ENCODE measurements at places on chromosomes 16 and 17.

- DNase-seq = no peak
Observed at GRCh38 chr17:50220811-50221210, 19.4 kb upstream of the COL1A1 start.

DNA sequence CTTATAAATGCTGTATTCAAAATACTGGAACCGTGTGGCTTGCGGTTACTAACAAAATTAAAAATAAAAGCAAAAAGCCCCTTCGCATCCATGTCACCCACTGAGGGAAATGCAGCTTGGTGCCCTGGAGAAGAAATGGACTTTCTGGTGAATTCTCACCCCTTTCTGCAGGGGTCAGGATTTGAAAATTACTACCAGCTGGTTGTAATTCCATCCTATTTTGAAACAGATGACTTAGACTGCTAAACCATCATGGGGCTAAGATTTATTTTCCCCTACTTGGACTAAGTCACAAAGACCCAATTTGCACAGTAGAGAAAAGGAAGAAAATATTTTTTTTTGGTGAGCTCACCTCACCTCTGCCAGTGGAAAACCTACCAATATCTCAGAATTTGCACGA, 111.4 kb upstream of the MYOCD start:
- peak; percentile 75 for DNase-seq

- peak; percentile 94 for DNase-seq
Observed at GRCh38 chr16:64952177-64952576, 169.7 kb downstream of the CDH11 start.

- DNase-seq = no peak
Observed at GRCh38 chr16:47722046-47722445, 260.9 kb downstream of the PHKB start.

DNA sequence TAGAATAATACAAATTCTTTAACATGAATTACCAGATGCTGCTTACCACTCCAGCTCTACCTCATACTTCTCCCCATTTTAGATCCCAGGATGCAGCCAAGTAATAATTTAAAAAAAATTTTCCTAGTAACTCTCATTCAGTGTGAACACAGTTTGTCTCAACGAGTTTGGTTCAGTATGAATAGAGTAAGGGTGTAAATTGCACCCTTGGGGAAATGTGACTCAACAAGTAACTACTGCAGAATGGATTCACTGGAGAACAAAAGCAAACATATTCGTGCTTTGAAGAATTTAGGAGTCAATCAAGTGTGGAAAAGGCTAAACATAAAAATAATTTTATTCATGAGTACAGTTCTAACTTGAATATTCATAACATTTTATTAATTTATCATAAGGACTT, 23.0 kb downstream of the KCNJ16 start:
- no peak for DNase-seq

GRCh38 chr17:15411384-15412198, 55.8 kb downstream of the CDRT4 start:
- no peak for DNase-seq

DNA sequence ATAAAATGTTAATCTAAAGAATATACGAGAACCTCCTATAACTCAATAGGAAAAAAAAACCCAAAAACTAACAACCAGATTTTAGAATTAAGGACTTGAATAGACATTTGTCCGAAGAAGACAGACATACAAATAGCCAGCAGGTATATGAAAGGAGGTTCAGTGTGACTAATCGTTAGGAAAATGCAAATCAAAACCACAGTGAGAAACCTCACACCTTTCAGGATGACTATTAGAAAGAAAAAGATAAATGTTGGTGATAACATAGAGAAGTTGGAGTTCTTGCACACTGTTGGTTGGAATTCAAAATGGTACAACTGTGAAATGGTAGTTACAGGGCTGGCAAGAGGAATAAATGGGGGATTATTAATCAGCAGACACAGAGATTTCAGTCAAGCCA, 339.0 kb downstream of the TMEM114 start:
- no peak for DNase-seq

DNA sequence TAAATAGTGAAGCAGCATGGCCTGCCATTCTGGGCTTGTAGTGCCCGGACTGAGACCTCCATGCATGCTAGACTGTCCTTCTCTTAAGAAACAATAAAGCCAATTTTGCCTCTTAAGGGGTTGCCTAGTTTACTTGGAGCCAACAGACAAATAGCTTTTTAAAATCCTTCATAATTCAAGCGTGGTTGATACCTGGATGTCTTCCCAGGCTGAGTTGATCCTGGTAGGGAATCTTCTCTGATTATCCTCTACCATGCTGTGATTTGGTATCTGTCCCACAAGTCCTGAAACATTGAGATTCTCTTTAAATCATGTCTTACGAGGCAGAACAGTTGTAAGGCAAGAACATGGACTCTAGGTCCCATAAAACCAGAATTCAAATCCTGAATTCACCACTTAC, 359.6 kb upstream of the CCL2 start:
- DNase-seq = no peak

DNA sequence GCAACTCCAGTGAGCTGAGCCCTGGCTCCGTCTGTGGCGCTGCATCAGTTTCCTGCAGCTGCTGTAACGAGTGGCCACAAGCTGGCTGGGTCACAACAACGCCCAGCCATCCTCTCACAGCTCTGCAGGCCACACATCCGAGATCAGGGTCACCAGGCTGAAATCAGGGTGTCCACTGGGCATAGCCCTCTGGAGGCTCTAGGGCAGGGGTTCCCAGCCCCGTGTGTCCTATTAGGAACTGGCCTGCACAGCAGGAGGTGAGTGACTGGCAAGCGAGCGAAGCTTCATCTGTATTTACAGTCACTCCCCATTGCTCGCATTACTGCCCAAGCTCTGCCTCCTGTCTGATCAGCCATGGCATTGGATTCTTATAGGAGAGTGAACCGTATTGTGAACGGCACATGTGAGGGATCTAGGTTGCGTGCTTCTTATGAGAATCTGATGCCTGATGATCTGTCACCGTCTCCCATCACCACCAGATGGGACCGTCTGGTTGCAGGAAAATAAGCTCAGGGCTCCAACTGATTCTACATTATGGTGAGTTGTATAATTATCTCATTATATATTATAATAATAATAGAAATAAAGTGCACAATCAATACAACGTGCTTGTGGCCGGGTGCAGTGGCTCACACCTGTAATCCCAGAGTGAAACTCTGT, 176.5 kb downstream of the SEC14L1 start:
- no peak for DNase-seq

DNA sequence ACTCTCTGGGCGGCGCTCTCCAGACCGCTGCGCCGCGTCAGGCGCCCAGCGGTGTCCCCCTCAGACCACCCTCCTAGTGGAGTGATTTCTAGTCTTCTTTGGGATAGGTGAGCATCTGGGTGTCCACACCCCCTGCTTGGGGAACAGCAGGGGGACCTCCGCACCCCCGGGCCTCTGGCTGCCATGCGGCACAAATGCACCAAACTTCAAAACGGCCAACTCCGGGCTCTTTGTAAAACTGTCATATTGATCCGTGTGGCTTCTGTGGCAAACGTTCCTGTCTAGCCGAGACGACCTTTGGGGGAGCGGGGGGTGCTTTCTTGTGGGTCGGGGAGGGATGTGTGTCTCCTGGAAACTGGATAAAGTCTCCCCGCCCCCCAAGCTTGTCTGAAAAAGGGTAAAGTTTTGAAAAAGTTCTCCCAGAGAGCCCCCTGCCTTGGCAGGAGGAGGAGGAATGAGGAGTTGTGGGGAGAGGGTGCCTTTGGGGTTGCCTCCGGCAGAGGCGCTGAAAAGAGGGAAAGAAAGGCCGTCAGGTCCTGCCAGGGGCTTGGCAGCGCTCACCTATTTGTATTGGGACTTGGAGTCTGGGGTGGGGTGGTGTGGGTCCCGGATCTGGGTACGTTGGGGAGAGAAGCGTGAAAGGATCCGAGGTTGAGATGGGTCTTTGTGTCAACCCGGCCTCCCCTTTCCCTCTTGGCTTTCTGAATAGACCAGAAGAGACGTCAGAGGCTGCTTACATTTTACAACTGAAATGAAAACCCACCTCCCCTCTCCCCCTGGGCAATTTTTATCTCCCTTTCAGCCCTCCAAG, 2.2 kb upstream of the CHD3 start:
- peak; percentile 61 for DNase-seq

- no peak for DNase-seq
Observed at GRCh38 chr17:32512328-32512727, 25.5 kb downstream of the CDK5R1 start.

DNA sequence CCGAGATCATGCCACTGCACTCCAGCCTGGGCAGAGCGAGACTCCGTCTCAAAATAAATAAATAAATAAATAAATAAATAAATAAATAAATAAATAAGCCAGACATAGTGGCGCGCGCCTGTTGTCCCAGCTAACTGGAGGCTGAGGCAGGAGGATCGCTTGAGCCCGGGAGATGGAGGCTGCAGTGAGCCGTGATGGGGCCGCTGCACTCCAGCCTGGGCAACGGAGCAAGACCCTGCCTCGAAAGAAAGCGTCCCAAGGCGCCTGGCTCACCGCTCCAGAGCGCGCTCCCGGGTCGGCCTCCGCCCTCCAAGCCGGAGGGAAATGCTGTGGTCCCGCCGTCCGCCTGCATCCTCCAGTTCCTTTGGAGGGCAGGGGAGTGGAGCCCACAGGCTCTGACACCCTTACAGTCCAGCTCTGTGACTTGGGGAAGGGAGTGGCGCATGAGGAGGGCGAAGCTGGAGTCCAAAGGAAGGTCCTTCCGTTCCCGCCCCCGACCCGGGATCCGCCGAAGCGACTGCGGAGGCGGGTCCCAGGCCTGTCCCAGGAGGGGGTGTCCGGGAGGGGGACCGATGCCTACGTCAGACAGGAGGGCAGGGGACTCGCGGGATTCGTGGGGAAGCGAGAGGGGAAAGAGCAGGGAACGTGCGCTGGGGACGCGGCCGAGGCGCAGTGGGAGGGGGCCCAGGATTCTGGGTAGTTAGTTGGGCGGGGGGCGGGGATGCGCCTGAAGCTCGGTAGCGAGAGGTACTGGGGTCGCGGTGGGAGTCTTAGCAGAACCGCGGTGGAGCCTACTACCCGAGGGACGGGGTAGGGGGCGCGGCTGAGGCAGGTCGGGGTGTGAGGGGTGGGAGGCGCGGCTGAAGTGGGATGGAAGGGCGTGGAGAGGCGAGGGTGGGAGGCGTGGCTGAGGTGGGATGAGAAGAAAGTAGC, 8.4 kb upstream of the TRPV2 start:
- DNase-seq = peak; percentile 52

Measured in adipocyte (in vitro differentiated cells).